ENCODE measurements at places on chromosomes 6 and 20.

DNA sequence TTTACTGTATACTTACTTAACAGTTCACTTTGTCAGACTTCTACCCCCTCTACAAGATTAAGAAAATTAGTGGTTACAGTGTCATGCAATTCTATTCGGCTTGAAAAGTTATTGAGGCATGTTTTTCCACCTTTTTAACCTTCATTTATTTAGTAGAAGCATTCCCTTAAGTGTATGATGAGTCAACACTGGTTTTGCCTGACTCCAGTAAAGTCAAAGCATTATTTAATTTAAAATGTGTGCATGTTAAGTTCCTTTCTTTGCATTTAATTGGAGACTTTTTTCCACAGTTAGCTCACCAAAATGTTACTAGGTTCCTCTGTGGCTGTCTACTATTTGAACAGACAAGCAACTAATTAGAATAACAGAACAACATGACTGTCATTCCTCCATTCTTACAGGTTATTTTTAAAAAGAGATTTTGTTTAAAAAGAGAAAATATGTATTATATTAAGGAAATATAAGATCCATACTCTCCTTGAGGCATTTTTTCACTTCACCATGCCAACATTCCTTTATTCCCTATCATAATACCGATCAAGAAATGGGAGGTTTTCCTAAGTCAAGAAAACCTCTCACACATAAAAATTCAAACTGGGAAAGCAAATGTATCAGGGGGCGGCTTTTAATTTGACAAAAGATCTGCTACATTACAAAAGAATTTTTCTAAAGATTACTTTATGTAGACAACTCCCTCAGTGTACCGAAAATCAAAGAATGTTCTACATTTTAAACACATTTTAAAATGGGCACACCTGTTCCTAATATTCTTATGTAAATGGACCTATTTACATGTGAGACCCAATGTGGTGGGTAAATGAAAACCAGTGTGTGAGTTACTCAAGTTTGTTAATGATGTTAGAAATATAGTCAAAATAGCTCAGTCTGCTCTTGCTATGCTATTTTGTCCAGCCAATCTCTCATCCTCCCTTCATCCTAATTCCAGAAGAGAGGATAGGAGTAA, 361.2 kb downstream of the UTRN start:
- DNase-seq: no peak

- no peak for DNase-seq
Measured at GRCh38 chr20:31542201-31542842, 28.1 kb downstream of the HM13 start.

DNA sequence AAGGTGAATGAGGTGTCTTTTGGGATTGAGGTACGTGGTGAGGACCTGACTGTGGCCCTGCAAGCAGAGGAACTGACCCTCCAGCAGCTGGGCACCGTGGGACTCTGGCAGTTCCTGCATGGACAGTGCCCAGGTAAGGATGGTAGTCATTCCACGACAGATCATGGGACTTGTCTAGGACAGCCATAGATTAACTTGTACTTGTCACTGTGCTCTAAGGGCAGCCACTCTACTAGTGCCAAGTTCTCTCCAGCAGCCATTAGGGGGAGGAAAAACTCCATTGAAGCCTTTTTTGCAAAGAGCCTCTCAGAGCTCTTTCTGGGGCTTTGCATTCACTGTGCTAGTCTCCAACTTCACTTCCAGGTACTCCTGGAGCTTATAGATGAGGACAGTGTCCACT, 20.4 kb downstream of the TAF11 start:
- no peak for DNase-seq

DNA sequence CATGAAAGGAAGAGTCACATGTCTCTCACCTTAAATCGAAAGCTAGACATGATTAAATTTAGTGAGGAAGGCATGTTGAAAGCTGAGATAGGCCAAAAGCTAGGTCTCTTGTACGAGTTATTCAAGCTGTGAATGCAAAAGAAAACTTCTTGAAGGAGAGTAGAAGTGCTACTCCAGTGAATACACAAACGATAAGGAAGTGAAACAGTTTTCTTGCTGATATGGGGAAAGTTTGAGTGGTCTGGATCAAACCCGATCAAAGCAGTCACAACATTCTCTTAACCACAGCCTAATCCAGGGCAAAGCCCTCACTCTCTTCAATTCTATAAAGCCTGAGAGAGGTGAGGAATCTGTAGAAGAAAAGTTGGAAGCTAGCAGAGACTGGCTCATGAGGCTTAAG, 1.9 kb upstream of the TPD52L1 start:
- no peak for DNase-seq

GRCh38 chr6:152267967-152268845, 369.0 kb downstream of the SYNE1 start:
- no peak for DNase-seq

GRCh38 chr6:69343851-69344250, 453.0 kb downstream of the LMBRD1 start:
- DNase-seq: no peak

GRCh38 chr20:21102603-21103311, 3.4 kb downstream of the LINC00237 start:
- DNase-seq: peak; percentile 75

DNA sequence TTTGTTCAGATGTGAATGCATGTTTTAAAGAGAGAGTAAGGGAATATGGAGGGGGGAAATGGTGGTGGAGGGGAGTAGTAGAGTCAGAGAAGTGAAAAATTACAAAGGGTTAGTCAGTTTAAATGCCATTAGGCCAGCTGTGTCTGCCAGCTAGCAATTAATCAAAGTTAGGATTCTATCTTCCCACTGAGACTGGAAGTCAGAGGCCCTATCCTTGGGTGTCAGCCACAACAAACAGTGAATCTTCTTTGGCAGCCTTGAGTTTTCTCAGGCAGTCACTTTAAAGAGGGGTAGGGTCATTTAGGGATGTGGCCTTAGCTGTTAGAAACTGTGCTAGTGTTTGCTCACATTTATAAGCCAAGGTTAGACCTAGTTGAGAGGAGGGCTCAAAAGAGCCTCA, 120.5 kb upstream of the BTBD3 start:
- DNase-seq: no peak

- no peak for DNase-seq
Measured at GRCh38 chr6:169862892-169863525, 111.6 kb downstream of the ERMARD start.

DNA sequence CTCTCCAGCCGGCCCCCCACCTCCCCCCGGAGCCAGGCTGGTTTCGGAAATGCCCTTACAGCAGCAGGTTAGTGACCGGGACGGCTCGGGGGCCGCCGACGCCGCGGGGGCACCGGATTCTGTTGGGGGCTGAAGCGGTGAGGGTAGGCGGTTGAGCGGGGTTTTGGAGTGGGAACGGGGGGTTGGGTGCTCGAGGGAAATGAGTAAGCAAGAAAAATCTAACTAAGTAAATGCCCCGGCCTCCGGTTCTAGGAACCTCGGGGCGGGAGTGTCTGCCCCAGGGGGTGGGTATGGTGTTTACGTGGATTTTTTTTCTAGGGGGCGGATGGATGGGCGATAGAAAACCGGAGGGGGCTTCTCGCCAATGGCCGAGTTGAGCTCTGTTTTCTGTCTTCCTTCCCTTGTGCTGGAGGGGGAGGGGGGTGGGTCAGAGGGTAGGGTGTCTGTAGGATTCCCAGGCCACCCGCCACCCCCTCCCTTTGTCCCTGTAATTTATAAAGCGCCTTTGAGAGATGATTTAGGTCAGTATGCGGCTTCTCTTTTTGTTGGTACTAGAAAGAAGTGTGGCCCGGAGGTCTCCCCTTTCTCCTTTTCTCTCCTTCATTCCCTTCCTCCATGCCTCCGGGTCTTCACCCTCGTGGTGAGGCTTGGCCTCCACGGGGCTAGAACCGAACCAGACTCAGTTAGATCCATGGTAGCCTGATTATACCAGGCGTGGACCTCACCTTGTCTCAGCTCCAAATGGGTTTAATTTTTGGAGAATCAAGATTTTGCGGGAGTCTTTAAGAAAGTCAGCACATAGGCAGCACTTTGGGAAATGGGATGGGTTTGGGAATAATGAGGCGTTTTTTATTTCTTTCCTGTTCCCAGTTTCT, 2.3 kb downstream of the E2F3 start:
- DNase-seq: no peak

- no peak for DNase-seq
Measured at GRCh38 chr6:139311831-139312230, 20.0 kb upstream of the TXLNB start.

GRCh38 chr6:67630146-67630545, 1004.9 kb upstream of the ADGRB3 start:
- no peak for DNase-seq

DNA sequence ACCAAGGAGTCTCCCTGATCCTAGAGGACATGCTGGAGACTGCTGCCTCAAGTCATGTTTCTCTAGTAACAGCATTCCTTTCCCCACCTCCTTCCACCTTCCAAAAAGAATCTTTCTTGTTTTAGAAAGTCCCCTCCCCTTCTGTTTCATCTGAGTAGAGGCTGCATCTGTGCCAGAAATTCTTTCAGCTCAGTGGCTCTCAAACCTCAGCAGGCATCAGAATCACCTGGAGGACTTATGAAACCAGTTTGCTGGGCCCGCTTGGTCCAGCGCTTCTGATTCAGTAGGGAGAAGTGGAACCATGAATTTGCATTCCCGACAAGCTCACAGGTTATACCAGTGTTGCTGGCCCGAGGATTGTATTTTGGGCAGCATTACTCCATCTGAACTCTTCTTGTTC, 55.1 kb downstream of the TMEM200A start:
- DNase-seq: no peak

Data from H1 (cell line).